ENCODE measurements at places on chromosomes 1 and 21. TPM values are rescaled to one million over a fixed set of nuclear protein-coding genes. Genes with fewer than 3 reads are reported as not detected.

- no peak for ATAC-seq
Observed at GRCh38 chr1:17594690-17595601, 55.4 kb downstream of the ARHGEF10L start.

GRCh38 chr1:230301822-230302221 is 124.3 kb downstream of the PGBD5 start:
- no peak for ATAC-seq

DNA sequence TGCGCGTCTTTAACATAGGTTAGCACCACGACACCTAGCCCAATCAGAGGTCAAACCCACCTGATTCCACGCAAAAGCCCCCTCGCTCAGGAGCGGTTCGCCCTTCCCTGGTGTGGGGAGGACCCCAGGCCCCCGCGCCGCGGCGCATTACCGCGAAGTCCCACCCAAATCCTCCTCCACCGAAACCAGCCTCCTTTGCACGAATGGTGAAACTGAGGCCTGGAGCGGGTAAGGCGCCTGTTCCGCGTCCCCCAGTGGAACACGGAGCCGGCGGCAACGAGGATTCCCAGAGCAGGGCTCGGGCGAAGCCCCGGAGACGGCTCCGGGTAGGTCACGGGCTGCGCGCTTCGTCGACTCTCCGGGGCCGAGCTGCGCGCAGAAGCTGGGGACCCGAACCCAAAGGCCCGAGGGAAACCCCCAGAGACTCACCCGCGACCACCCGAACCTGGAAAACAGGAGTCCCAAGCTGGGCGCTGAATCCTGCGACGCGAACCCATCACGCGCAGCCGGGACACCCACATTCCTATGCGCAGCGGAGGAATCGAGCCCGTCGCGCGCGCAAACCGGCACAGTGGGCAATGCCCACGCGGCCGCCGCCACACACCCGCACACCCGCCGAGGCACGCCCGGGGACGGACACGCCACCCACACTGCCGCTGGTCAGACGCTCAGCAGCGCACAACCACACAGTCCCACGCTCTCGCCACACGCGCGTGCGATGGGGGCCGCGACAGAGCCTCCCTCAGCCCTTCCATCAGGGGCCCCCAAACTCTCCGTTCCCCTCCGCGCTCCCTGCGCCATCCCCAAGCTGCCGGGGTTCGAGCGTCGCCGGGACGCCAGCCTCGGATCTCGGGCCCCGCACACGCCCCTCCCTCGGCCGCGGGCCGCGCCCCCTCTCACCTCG is 507 bp downstream of the GLIS1 start:
- ATAC-seq = peak; percentile 18

GRCh38 chr21:29074007-29074376 is 544 bp upstream of the CCT8 start:
- peak; percentile 25 for ATAC-seq

- no peak for ATAC-seq
Observed at GRCh38 chr1:9186082-9186859, 48.3 kb upstream of the H6PD start.

DNA sequence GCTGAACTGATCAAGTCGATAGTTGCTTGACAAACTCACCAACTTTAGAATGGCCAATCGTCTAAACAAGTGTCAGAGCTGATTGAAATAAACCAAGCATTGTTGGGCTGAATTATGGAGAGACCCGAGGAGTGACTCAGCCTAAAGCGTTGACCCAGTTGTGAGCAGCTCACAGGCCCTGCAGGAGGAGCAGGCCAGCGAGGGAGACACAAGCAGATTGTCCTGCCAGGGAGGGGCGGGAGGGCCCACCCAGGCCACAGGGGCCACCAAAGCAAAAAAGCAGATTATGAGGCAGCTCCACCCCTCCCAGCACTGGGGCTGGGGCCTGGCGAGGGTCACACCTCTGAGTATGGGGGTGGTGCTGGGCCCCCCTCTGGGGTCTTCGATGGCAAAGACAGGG is 10.1 kb upstream of the MATN1 start:
- ATAC-seq = no peak

GRCh38 chr1:201405484-201405831 is 6.3 kb upstream of the LAD1 start:
- no peak for ATAC-seq

DNA sequence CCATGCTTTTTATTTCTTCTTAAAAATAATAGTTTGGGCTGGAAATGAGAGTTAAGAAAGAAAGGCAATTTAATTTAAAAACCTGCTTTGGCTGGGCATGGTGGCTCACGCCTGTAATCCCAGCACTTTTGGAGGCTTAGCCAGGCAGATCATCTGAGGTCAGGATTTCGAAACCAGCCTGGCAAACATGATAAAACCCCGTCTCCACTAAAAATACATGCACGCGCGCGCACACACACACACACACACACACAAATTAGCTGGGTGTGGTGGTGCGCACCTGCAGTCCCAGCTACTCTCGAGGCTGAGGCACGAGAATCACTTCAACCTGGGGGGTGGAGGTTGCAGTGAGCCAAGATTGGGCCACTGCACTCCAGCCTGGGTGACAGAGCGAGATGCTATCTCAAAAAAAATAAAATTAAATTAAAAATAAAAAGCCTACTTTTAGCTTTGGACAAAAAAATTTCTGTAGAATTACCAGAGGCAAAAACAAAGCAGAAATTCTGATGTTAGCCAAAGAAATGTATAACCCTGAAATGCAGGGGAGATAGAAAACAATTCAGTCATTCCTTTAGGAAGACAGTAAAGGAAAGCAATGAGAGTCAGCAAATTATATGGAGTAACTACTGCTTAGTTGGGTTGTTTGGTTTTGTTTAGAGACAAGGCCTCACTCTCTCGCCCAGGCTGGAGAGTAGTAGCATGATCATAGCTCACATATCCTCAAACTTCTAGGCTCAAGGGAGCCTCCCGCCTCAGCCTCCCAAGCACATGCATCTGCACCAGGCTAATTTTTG is 15.7 kb upstream of the IPP start:
- no peak for ATAC-seq

GRCh38 chr1:212515329-212515760 is 82.6 kb downstream of the NENF start:
- ATAC-seq = no peak

DNA sequence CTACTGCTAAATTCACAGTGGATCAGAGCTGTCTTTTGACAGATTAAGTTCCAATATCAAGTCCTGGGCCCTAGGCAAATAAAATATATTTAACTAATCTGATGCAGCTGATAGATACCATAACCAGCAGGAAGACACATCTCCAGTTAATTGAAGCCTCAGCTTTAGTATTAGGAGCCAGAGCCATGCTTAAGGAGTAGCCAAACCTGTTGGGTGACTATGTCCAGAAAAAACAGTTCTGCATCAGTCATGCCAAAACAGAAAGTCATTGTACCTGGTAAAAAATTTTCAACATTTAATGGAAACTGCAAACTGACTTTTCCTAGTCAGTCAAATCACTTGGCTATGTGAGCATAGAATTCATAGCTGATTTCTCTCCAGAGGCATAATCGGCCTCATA is 200.5 kb upstream of the RUNX1 start:
- ATAC-seq = no peak

DNA sequence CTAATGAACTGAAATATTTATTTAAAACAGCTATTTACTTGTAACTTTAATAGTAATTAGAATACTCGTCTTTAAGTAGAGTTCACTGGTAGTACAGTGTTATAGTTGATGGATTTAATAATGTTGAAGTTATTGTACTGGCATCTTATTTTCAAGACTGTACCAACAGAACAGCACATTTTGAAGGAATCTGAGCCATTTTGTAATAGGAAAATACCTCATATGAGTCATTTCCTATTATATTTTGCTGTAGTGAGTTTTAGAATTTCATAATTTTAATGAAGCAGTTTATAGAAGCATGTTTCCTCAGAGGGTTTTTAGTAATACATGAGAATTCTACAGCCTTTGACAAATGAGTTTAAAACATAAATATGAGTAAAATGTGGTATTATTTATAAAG is 258.3 kb downstream of the OLFM3 start:
- no peak for ATAC-seq

- no peak for ATAC-seq
Observed at GRCh38 chr1:31977385-31978131, 36.1 kb upstream of the KHDRBS1 start.

DNA sequence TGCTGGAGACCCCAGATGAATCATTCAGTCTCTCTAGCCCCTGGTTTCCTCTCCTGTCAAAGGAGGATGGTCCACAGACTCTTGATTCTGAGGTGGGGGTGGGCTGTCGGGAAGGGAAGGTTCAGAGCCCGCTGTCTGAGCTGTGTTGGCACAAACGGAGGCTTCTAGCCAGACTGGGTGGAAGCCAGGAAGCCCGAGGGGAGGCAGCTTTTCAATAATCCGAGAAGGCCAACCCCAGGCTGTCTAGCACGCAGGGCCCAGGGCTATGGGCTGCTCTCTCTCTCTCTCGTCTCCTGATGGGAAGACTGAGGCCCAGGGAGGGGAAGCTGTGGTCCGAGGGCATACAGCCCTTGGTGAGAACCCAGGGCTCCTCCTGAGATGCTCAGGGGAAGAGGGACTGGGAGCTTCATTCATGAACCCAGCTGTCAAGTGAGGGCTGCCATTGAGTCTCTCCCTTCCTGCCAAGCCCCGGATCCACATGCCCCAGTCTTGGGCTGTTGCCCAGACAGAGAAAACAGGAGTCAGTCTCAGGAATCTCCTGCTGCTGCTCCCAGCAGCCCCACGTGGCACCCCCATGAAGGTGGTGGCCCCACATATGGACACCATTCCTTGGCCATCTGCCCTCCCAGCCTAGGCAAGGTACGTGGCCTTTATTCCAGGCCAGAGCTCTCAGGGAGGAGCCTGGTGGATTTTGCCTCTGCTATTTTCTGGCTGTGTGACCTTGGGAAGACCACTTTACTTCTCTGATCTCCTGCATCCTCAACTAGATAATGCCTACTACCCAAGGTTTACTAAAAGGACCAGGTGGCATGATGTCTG is 44.4 kb downstream of the RAP1GAP start:
- ATAC-seq = no peak

GRCh38 chr1:167462341-167462740 is 56.0 kb downstream of the CD247 start:
- ATAC-seq = no peak

GRCh38 chr1:210010161-210010560 is 72.1 kb downstream of the SYT14 start:
- no peak for ATAC-seq

- no peak for ATAC-seq
Observed at GRCh38 chr1:106266786-106267185, 789.7 kb upstream of the PRMT6 start.

The CDA gene
- not detected for total RNA-seq

The DMBX1 gene
- 0.43 TPM for total RNA-seq

All from activated T-helper 17 cell treated with anti-CD3 and anti-CD28 coated beads, Interleukin-2, amount 50 U/mL, for 72 hours (primary cell).